ENCODE measurements at places on chromosomes 13 and 19.

DNA sequence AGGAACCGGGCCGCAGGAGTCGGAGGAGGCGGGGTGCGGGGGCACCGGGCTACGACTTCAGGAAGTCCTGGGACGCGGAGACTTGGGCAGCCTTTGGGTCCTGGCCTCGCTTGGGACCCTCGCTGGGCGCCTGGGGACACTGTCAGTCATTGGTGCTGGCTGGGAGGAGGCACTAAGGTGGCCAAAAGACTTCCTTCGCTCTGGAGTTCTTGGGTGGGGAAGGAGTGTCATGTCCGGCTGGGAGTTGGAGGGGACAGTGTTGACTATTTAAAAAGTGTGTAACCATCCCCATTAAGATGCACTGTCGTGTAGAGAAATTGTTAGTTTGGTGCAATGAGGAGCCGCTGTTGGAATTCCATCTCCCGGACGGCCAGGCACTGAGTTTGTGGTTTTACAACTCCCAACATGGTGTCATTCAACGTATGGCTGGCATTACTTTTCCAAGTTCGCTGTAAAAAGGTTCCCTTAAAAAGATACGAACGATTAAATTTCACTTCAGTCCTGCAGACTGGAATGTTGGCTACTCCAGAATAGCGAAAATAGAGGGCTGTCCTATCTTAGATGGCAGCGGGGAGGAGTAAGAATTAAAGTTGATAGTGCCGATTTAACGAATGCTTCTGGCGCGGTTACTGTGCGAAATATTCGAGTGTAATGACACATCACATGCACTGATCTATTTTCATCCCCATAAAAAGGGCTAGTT is 776 bp downstream of the DNAJC3 start:
- no peak for DNase-seq

DNA sequence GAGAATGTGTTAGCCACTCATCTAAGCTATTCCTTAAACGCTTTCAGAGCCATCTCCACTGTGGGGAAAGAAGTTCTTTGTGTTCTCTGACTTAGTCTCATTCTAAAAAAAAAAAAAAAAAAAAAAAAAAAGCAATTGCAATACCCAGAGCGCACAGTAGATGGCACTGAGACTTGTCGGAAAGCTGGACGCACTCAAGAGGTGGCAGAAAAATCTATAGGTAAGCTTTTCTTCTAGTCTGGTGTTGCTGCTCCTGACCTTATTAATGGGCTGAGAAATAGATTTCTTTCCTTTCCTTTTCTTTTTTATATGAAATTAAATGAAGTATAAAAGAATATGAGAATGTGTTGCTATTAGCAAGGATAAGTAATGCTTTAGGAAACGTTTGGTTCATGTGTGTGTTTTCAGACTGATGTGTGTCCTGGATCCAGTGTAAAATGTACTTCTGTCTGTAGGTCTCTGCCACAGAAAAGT is 4.7 kb upstream of the GJB2 start:
- DNase-seq = no peak

- no peak for DNase-seq
Observed at GRCh38 chr13:46901721-46902120, 4.9 kb upstream of the HTR2A start.

DNA sequence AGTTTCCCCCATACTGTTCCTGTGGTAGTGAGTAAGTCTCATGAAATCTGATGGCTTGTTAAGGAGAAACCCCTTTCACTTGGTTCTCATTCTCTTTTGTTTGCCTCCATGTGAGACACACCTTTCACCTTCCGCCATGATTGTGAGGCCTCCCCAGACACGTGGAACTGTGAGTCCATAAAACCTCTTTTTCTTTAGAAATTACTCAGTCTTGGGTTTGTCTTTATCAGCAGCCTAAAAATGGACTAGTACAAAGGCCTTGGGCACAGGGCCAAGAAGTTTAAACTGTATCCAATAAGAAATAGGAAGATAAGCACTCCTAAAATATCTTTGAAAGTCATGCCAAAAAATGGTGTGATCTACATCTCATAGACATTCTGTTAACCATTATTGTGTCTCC is 176.9 kb downstream of the TBC1D4 start:
- no peak for DNase-seq

GRCh38 chr13:95557013-95557412 is 4.5 kb downstream of the CLDN10 start:
- no peak for DNase-seq

All from progenitor cell of endocrine pancreas (in vitro differentiated cells).